ENCODE measurements at places on chromosomes 3 and 15.

DNA sequence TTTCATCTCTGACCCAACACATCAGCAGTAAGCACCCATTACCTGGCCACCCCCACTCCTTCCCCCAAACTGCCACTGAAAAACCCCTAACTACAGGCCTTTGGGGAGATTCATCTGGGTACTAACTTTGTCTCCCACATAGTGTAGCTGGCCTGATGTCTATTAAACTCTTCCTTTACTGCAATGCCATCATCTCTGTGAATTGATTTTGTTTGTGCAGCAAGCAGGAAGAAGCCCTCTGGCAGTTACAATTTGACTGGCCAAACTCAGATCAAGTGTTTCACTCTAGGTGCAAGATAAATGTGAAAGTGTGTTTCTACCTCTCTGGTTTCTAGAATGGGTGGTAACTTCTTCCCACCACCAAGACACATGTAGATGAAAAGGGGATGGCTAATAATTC is 26.7 kb upstream of the OR5K4 start:
- no peak for DNase-seq

GRCh38 chr3:114697401-114697800 is 403.6 kb downstream of the TIGIT start:
- DNase-seq = no peak

DNA sequence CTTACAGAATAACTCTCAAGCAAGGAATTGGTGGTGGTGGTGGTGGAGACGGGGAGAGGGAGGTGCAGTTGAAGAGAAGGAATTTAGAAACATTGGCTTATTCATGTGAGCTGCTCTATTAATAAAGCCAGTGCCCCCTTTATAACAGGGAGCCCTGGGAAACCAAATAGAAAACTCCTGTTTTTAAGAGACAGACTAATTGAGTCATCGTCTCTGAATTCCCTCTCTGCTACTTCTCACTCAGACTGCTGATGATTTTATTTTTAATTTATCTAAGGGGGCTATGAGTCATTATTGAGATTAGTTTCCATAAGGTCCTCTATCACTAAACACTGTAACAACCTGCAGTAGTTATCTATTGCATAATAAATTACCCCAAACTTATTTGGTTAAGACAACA is 145.9 kb upstream of the GALNT15 start:
- no peak for DNase-seq

GRCh38 chr15:72889545-72889944 is 106.0 kb upstream of the ADPGK start:
- DNase-seq = no peak

GRCh38 chr3:123475786-123476185 is 26.9 kb upstream of the ADCY5 start:
- no peak for DNase-seq

- no peak for DNase-seq
These were observed 105.9 kb upstream of the MLF1 start for GRCh38 chr3:158465074-158465473.

- DNase-seq = no peak
These were observed 97.8 kb downstream of the CLDN1 start for GRCh38 chr3:190224456-190224855.

DNA sequence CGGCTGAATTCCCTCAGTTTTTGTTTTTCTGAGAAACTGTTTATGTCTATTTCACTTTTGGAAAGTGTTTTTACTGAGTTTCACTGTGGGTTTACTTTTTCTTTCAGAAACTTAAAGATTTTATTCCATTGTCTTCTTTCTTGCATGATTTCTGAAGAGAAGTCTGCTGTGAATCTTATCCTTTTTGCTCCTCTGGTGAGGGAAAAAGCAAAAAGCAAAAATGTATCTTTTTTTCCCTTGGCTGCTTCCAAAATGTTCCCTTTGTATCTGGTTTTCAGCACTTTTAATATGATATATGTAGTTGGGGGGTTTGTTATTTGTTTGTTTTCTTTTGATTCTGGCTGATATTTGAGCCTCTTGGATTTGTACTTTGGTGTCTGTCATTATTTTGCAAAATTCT is 538.0 kb downstream of the GABRG3 start:
- DNase-seq = no peak

DNA sequence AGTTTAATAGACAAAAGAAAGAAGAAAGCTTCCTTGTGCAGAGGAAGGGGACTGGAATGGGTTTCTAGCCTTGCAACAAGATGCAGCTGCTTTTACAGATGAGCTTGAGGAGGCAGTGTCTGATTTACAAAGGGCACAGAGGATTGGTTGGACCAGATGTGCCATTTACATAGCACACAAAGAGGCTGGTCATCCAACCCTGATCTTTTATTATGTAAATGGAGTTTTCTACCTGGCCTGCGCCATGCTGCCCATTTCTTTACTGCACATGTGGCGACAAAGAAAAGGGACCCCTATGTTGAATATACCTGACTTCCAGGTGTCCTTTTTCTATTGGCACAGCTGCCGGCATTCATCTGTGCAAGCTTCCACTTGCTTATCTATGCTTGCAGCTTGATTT is 409.4 kb upstream of the FRG2C start:
- DNase-seq = no peak

- DNase-seq = no peak
These were observed 139.7 kb upstream of the BNIP2 start for GRCh38 chr15:59828861-59829260.

DNA sequence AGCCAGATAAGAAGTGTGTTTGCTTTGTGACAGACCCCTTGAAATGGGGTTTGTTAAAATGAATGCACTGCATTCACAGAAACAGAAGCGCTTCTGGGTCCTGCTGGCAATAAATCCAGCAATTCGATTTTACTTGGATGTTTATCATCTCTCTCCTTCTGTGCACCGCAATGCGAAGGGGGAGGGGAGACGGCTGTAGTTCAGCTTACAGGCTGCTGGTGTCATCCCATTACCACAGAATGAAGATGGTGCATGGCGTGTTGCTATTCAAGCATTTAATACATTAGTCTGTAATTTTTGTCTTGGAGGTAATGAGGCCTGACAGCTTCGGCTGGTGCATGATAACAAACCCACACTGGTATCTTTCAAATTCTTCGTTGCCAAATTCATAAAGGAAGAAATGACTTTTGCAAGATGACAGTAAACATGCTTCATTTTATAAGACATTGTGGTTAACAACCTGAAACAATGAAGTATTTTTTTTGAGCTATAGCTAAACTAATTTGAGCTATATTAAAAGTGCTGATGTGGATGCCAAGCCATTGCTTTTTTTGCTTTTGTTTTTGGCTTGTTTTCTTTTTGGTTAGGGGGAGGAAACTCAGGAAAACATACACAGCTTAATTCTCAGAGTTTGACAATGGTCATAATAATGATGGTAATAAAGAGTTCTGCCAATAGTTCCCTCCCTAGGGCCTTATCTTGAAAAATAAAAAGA is 418.3 kb downstream of the OTOL1 start:
- no peak for DNase-seq

- DNase-seq = no peak
These were observed 31.1 kb upstream of the RASA2 start for GRCh38 chr3:141455603-141456300.

GRCh38 chr3:26522919-26523318 is 99.7 kb upstream of the LRRC3B start:
- no peak for DNase-seq

GRCh38 chr3:169634618-169635236 is 28.8 kb downstream of the MECOM start:
- no peak for DNase-seq

DNA sequence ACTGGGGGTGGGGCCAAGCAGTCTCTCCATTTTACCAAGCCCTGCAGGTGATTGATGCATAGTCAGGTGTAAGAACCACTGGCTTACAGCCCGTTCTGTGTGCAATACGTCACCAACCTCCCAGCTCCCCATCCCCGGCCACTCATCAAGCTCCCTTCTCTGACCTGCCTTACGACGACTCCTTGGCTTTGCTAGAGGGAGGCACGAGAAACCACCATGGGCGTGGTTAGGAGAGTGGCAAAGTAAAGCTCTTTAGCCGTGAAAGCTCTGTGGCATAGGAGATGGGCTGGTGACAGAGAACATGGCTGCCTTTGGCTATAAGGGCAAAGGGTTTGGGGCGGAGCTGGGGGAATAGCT is 109.1 kb downstream of the BDH1 start:
- no peak for DNase-seq

- DNase-seq = no peak
These were observed 508 bp upstream of the ECT2 start for GRCh38 chr3:172750069-172750367.

DNA sequence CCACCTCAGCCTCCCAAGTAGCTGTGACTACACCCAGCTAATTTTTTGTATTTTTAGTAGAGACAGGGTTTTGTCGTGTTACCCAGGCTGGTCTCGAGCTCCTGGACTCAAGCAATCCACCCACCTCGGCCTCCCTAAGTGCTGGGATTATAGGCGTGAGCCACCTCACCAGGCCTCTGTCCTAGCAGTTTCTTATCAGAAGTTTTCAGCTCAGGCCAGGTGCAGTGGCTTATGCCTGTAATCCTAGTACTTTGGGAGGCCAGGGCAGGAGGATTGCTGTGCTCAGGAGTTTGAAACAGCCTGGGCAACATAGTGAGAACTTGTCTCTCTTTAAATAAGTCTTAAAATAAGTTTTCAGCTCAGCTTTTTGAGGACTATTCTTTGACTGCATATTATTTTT is 48.4 kb downstream of the SGO1 start:
- DNase-seq = no peak

- peak; percentile 4 for DNase-seq
These were observed 1.7 kb downstream of the CMTM8 start for GRCh38 chr3:32240159-32240545.

- no peak for DNase-seq
These were observed 16.3 kb upstream of the CSRNP1 start for GRCh38 chr3:39169712-39170111.

DNA sequence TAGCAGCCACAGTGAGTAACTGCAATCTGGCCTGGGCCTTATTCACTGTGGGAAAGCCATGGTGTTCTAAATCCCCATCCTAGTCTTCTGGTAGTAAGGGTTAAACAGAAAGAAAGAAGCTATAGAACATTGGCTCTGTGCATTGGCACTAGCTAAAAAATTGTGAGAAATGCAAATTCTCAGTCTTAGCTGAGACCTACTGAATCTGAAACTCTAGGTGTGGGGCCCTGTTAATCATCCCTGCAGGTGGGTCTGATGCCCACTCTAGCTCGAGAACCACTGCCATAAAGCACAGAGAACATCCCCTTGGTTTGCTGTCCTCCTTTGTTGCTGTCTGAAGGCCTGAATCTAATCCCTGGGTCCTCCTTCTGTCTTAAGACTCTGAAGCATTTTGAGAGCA is 59.3 kb downstream of the MEIS2 start:
- DNase-seq = no peak

GRCh38 chr3:184927796-184928315 is 115.9 kb downstream of the VPS8 start:
- no peak for DNase-seq

GRCh38 chr3:30007668-30008067 is 598.7 kb upstream of the TGFBR2 start:
- no peak for DNase-seq

DNA sequence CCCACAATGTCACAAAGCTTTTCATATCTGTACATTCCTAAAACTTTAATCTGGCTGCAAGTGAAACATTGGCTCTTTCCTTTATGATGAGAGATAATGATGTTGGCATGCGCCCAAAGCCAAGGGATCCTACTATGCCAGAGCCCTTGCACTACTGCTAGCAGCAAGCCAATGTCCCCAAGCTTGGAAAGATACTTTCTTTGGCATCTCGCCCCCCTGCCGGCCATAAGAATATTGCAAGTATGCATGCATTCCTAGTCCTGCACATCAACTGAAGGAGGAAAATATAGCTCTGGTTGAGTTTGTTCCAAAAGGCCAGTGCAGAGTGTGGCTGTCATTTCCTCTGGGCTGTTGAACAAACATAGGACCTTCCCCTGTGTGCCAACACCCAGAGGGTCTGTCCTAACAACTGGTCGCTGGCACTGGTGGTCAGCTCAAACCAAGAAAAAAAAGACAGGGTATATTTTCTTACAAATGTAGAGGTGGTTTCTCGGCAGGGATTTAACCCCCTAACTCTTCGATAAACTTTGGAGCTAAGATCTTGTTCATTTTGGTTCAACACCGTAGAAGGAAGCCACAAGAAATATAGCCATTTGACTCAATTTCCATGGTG is 120.9 kb upstream of the ZBED2 start:
- DNase-seq = peak; percentile 17

GRCh38 chr3:129961141-129961541 is 13.4 kb upstream of the TRH start:
- DNase-seq = no peak

DNA sequence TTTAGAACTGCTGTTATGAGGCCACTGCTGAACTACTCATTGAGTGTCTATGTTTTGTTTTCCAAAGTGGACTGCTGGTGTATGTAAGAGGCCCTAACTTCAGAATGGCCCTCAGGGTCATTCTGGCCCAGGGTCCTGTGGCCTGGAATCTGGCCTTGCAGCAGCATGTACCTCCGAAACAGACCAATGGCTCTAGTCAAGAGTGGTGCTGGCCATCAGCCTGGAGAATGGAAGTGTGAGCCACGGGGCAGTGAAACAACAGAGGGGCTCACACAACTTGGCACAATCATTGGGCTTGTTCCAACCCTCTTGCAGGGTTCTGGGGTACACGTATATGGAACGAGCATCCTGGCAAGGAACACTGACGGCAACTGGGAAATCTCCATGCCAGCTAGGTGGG is 40.5 kb downstream of the SCN5A start:
- no peak for DNase-seq

DNA sequence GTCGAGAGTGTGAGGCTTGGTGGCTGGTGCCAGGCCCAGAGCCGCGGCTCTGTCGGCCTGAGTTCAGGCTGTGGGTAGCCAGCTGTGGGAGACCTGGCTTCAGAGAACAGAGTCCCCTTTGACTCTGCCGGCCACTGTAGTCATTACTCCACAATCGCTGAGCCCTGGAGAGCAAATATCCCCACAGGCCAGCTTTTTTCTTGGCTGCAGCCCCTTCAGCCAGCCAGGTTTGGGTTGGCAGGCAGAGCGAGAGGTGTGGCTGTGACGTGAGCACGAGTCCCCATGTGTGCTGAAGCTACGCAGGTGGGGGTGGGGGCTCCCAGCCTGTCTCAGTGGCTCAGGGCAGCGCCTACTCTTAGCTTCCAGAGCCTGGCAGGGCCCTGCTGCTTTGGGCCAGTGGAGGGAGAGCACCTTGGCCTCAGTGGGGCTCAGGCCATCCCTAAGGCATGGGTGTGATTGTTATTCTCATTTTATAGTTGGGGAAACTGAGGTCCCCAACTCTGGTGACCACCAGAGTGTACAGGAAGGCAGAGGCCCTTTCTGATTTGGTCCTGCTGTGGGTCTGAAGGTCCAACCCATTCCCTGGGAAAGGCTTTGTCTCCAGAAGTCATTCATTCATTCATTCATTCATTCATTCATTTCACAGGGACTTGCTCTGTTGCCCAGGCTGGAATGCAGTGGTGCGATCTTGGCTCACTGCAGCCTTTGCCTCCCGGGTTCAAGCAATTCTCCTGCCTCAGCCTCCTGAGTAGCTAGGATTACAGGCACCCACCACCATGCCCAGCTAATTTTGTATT is 45.7 kb upstream of the LCTL start:
- no peak for DNase-seq

- DNase-seq = no peak
These were observed 136.5 kb upstream of the RBMS3 start for GRCh38 chr3:29144361-29144760.

- no peak for DNase-seq
These were observed 59.7 kb upstream of the CCDC50 start for GRCh38 chr3:191269289-191270085.

- no peak for DNase-seq
These were observed 785.6 kb downstream of the NTRK3 start for GRCh38 chr15:87470923-87471322.

- no peak for DNase-seq
These were observed 179.6 kb downstream of the USP13 start for GRCh38 chr3:179832333-179832854.
